NCI-H1105 (cell line): ENCODE measurements at places on chromosomes 12 and 14.

- no peak for DNase-seq
Observed at GRCh38 chr12:14264316-14264715, 101.2 kb upstream of the ATF7IP start.

DNA sequence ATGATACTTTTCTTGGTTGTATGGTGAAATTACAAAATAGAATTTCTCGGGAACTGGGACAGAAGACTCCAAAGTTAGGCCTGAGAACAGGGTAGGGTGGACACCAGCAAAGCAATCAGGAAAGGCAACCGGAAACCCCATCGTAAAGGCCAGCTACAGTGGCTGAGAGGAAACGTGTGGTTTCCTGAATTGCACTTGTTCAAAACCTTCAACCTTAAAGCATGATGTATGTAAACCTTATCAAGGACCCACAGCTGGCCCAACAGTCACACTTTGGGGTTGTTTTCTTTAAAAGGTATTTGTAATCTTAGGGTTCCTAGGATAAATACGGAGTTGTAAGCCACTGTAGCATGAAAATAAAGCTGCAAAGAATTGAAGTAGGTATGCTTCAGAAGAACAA is 2.2 kb upstream of the PTGDR start:
- DNase-seq: no peak

- no peak for DNase-seq
Observed at GRCh38 chr14:83780321-83780720, 1749.6 kb upstream of the FLRT2 start.

DNA sequence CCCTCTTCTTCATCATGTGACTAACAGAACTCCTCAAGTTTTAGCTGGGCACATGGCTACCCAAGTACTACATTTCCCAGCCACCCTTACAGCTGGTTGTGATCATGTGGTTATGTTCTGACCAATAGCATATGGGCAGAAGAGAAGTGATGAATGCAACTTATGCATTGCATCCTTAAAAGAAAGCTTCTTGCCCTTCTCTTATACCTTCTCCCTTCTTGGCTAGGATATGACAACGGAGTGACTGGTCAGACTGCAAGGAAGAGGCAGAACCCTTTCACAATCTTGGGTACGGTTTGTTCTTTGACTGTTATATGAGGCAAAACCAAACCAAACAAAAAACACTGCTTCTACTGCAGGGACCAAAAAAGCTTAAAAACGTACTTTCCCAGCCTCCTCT is 66.5 kb upstream of the MAX start:
- no peak for DNase-seq

- no peak for DNase-seq
Observed at GRCh38 chr14:39230416-39231035, 3.2 kb upstream of the MIA2 start.

DNA sequence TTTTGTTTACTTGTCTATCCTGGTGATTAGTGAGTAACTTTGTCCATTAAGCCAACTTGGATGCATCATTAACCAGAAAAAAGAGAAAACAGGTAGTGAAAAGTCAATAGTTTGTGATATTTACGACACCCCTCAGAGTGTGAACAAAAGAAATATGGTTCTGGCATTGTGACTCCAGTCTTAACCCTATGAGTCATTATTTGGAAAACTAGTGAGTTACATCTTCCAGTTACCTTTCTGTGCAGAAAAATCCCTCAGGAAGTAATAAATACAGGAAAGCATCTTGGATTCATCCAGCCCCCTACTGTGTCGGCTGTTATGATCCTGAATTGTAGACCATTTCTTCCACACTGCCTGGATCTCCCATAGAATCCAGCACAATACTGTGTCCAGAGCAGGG is 379.1 kb downstream of the GALC start:
- DNase-seq: no peak

DNA sequence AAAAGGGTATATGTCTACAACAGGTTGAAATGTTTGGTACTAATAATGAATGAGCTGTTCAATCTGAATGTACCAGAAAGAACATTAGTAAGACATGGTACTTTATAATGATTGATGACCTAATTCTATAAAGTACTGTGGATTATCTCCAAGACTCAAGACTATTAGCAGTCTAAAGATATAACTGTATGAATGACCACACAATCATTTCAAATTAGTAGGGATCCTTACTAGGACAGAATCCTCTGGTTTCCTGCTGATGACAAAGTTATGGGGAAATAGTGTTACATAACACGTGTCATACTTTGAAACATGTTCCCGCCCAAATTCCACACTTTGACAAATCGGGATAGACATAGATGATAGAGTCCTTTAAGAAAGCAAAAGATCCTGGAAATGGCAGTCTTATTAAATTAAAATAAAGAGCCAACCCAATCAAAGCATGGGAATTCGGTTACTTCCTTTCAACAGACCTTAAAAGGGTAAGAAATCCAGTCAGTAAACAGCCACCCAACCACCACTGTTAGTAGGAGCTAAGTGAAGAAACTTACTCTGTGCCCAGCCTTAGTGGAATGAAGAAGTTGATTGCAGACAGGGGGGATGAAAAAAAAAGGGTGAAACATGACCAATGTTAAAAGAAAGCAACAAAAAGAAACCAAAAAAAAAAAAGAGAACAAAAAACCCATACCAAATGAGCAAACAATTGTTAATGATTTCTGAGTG is 2.8 kb downstream of the VPS29 start:
- DNase-seq: no peak

GRCh38 chr14:31935391-31935790 is 141.7 kb upstream of the ARHGAP5 start:
- DNase-seq: no peak

DNA sequence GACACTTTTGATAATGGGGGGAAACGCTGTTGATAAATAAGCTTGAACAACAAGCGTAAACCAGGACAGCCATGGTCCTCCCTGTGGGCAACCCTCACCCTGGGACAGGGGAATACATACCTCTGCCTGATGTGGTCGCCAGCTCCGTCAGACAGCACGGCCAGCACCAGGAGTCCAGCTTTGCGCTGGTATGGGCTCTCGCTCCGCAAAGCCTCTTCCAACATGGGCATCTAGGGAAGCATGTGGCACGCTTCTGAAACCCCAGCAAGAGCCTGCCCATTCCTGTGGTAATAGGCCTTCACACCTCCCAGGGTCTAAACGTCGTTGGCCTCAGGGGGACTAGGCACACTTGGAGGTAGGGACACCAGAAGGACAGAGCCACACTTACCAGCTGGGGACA is 2.9 kb downstream of the IPO4 start:
- DNase-seq: no peak

- DNase-seq: no peak
Observed at GRCh38 chr12:53208877-53209463, 1.9 kb upstream of the ITGB7 start.

DNA sequence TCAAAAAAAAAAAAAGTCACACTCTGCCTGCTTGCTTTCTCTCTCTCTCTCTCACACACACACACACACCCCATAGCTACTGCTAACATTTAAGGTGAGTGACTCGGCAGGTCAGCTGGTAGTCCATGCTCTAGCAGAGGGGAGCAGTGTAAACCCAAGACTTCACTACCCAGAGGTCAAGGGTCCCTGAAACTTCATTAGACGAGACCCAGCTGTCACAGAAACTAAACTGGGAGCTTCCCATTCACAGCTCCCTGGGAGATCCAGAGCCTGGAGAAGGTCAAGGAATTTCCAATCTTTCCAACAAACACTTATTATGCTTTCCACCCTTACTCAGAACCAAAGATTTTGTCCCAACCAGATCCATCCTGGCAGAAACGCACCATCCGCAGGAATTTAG is 33.2 kb downstream of the CKAP4 start:
- no peak for DNase-seq

GRCh38 chr14:85824526-85824925 is 294.6 kb downstream of the FLRT2 start:
- peak; percentile 13 for DNase-seq

GRCh38 chr12:105296116-105297089 is 34.1 kb upstream of the C12orf75 start:
- DNase-seq: no peak

- no peak for DNase-seq
Observed at GRCh38 chr12:44584625-44585024, 291.5 kb downstream of the NELL2 start.

GRCh38 chr12:25771476-25771875 is 187.0 kb upstream of the RASSF8 start:
- no peak for DNase-seq

- DNase-seq: no peak
Observed at GRCh38 chr14:52042371-52043289, 26.2 kb downstream of the NID2 start.

DNA sequence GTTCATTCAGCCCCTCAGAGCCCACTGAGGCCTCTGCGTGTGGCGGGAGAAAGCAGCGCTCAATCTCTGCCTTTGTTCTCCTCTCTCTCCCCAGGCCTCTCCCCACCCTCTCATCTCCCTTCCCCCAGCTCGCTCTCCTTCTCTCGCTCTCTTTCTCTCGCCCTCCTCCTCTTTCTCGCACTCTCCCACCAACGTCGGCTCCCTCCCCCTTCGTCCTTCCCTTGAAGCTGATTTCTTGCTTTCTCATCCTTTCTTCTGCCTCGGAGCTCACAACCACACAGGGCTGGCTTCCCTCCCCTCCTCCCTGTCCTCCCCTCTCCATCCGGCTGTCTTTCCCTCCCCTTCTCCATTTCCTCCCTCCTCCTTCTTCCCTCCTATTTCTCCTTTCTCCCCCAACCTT is 96.4 kb downstream of the LRRC74A start:
- DNase-seq: no peak

DNA sequence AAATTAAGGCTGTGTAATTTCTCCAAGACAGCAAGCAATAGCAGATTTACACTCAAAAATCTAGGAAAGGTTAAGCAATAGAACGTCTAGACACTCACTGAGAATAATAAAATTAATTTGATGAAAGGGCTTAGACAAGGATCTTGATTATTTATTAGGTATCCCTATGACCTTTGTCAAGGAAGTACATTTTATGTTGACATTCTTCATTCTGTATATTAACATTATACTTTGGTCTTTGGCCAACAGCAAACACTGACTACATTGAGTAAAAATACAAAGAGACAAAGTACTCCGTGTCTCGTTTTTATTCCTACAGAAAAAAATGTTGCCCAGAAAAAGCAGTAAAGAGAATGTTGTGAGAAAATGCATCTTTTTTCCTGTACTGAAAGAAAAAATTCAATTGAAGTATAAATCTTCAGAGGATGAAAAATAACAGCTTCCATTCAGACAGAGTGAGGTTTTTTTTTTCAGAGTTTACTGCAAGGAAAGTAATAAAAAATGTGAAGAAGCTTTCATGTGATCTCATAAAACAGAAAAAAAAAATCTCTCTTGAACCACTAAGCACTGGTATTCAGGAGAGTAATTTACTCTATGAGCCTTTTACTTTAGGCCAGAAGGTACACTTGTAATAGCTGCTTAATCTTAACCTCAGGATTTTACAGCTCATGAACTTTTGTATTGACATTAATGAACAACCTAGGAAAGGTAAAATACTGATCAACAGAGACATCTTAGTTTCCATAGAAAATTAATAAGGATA is 605.0 kb downstream of the FSCB start:
- DNase-seq: no peak

DNA sequence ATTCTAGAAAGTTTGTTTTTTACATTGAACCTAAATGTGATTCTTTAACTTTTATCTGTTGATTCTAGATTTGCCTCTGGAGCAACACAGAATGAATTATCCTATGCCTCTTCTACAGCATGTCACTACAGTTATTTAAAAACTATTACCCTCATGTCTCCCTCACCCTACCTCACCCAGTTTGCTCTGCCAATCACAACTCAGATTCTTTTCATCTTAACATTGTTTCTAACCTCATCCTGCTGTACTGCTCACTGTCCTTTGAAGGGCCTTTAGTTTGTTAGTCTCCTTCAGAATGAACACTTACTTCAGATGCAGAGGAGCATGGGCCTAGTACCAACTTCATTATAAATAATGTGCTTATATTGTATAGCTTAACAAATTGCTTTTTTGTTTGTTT is 21.5 kb downstream of the YLPM1 start:
- no peak for DNase-seq

DNA sequence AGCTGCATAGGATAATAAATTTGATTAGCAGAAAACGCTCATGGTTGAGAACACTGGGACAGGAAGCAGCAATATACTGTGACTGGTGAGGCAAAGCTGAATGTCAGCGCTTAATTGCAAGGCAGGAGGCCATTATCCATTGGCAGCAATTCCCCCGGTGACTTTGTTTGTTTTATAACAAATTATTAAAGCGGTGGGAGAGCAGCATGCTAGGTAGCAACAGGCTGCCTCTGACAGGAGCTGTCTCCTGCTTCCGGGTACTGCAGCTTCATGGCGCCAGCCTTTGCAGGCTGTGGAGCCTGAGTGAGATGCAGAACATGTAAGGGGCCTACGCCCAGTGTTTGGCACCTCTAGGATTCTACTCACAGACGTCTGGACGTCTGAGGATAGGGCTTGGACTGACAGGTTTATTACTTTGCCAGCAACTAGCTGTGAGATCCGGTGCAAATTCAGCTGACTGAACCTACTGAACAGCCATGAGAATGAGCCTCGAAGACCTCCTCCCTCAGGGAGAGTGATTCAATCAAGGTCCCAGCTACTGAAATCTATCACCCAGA is 82.1 kb upstream of the SSTR1 start:
- DNase-seq: peak; percentile 94

- no peak for DNase-seq
Observed at GRCh38 chr14:53183611-53184010, 30.5 kb upstream of the DDHD1 start.

GRCh38 chr12:118060301-118061010 is 523 bp downstream of the WSB2 start:
- no peak for DNase-seq

- DNase-seq: no peak
Observed at GRCh38 chr12:111105294-111105693, 184.9 kb upstream of the MYL2 start.

GRCh38 chr14:82385048-82385447 is 851.4 kb upstream of the SEL1L start:
- peak; percentile 81 for DNase-seq

- no peak for DNase-seq
Observed at GRCh38 chr12:122362755-122363154, 59.7 kb downstream of the CLIP1 start.

- no peak for DNase-seq
Observed at GRCh38 chr14:91361233-91361811, 56.3 kb downstream of the CCDC88C start.

GRCh38 chr12:82964446-82964845 is 277.7 kb downstream of the TMTC2 start:
- DNase-seq: no peak

GRCh38 chr12:72502546-72502945 is 230.4 kb downstream of the TRHDE start:
- DNase-seq: no peak

- DNase-seq: no peak
Observed at GRCh38 chr12:124707316-124707715, 139.9 kb upstream of the NCOR2 start.

DNA sequence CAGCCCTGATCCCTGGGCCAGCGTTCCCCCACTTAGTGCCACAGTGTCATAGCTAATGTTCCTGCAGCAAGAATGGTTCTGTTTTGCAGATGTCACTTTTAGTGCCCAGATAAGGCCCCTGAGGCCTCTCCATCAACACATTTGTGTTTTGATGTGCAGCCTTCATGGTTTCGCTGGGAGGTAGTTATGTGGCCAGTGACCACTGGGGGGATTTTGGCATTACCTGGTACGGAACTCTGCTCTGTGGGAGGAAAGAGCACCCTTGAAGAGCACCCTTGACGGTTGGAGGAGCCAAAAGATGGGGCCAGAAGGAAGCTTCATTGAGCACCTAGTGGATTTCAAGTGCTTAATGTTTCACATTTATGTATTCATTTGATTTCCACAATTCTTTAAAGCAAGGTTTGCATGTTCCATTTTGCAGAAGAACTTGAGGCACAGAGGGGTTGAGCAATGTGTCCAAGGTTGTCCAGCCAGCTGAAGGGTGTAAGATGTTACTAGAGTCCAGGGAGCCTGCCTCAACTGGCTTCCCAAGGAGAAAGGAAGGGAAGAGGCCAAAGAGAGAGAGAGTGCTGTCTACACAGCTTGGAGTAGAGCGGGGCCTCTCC is 13.0 kb downstream of the SERPINA11 start:
- no peak for DNase-seq
